Activated naive CD8-positive, alpha-beta T cell treated with anti-CD3 and anti-CD28 coated beads for 36 hours (primary cell): ENCODE measurements at places on chromosomes 13 and 19. TPM values are rescaled to one million over a fixed set of nuclear protein-coding genes. Genes with fewer than 3 reads are reported as not detected.

Gene CLEC4G
- not detected for total RNA-seq

Gene MISP3
- 0.31 TPM for total RNA-seq

Gene ETV2
- total RNA-seq = 2.3 TPM

Gene ONECUT3
- total RNA-seq = not detected

Gene CEACAM4
- total RNA-seq = not detected

Gene FCER2
- 1.7 TPM for total RNA-seq

Gene ZNF607
- total RNA-seq = 6.5 TPM

Gene NPAS1
- 0.91 TPM for total RNA-seq

Gene OR4F17
- total RNA-seq = not detected

Gene KL
- total RNA-seq = 0.50 TPM

Gene NECTIN2
- 0.43 TPM for total RNA-seq

Gene RXFP2
- total RNA-seq = not detected

Gene CCDC169
- 0.28 TPM for total RNA-seq

Gene SYCN
- not detected for total RNA-seq

Gene LRP3
- total RNA-seq = 0.44 TPM

Gene MBD3L5
- not detected for total RNA-seq

Gene TGFBR3L
- 3.2 TPM for total RNA-seq

Gene GPR18
- 16.9 TPM for total RNA-seq

Gene SIGLECL1
- not detected for total RNA-seq

Gene ZNF610
- 2.4 TPM for total RNA-seq

Gene FSTL3
- 6.2 TPM for total RNA-seq

Gene SGCG
- not detected for total RNA-seq

Gene DAND5
- total RNA-seq = not detected

Gene MRPL54
- 76.9 TPM for total RNA-seq

Gene FOXA3
- 0.28 TPM for total RNA-seq

Gene DMKN
- total RNA-seq = 1.5 TPM

Gene EPSTI1
- 21.5 TPM for total RNA-seq

Gene CGB5
- not detected for total RNA-seq

Gene ZNF439
- total RNA-seq = 6.0 TPM

Gene ACTL9
- not detected for total RNA-seq
